HL-60 (cell line): ENCODE measurements at places on chromosomes 16 and 17.

DNA sequence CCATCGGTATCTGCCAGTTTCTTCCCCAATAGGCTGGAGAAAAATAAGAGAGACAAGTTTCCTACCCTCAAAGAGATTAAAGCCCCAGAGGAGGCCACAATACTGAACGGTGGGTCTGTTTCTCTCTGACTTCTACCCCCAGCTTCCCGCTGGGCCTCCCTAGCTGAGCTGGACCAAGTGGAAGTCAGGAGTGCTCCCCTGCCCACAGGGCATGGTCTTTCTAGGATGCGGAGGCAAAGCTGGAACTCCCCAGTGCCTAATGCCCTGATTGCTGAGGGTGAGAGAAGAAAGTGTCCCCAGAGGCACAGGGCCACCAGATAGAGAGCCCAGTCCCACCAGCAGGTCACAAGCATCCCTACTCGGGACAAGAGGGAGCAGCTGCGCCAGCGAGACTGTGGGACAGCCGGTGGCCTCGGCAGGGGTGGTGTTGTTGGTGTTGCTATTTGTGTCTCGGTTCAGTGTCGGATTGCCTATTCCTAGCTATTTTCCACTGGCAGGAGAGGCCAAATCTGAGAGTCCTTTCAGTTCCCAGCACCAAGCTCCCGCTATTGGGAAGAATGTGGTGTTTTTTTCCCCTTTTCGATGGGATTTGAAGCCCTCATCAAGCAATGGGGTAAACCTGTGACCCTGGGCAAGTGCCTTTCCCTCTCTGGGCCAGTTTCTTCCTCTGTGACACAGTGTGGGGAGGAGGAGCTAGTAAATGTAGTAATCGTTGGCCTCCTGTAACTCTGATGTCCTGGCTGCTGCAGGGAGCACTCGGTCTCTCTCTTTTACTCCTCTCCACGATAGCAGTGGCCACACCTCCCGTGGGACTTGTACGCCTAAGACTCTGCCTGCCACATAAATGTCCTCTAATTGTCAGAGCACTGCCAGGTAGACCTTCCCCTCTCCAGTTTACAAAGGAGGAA, 22.5 kb upstream of the TBX2 start:
- DNase-seq = no peak

DNA sequence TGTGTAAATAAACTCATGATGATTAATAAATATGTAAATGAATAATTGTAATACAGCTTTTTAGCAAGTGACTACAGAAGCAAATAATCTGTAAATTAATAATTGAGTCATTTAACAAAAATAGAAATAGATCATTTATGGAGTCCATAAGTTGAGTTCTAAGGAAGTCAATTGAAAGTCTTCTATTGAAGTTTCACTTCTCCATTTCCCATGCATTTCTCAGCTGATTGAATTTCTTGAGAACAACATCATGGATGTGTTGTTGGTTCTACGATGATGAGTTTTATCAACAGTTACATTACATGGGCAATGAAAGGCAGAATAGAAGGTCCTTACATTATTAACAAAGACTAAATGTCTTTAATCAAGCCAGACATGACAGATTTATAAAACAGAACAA, 290.4 kb downstream of the MAP2K6 start:
- no peak for DNase-seq

GRCh38 chr17:2357931-2358434, 20.7 kb downstream of the SGSM2 start:
- no peak for DNase-seq

DNA sequence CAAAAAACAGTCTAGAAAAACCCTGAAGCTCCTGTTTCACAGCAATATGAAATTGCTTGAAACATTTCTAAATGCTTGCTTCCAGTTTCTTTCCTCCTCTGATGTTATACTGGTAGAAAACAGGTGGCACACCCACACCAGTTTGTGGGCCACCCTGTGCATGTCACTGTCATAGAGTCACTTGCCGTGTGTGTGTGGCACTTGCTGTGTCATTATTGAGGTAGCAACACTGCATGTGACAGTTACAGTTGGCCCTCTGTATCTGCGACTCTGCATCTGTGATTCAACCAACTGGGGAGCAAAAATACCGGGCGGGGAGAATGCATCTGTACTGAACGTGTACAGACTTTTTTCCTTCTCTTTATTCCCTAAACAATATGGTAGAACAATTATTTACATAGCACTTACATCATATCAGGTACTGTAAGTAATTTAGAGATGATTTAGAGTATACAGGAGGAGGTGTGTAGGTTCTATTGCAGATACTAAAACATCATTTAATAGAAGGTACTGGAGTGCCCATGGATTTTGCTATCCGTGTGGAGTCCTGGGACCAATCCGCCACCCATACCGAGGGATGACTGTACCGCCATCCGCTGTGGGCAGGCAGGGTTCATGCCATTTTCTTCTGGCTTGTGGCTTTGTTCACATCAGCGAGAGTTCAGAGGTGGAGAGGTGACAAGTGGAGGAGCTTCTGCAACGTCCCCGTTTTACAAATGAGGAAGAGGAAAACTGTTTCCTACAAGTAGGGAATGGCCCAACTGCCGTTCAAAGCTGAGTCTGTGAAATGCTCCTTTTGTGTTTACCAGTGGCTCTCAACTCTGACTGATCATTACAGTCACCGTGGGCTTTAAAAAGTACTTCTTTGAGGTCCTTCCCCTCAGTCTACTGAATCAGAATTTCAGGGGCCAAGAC, 373.7 kb downstream of the SNX29 start:
- DNase-seq = peak; percentile 83

DNA sequence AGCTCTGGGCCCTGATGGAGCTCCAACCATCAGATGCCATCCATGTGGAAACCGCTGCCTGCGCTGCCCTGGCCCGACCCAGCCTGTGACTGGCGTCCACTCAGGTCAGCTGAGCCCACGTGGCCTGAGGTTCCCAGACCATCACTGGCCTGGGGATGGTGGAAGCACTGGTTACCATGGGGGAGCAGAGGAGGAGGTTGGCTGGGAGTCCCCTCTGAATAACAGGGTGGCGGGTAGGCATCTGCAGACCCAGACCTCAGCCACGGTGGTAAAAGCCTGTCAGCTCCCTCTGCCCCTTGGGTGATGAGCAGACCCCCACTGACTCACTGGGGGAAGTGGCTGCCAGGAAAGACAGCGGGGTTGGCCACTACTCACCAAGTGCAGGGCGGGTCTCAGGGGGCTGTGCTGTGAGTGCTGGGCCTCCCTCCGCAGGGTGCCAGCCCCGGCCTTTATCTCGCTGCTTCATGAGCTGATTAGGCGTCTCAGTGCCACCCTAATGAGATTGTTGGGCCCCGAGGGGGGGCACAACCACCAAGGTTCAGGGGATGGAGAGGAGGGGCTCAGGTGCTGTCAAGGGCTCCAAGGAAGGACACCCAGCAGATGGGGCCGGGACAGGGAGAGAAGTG, at the start of gene PDE6G:
Gene PDE6G (minus strand): TSS at position 425 of the 626 bp plus-strand sequence. CDS start 3,237 bp downstream, outside the sequence.
- no peak for DNase-seq

DNA sequence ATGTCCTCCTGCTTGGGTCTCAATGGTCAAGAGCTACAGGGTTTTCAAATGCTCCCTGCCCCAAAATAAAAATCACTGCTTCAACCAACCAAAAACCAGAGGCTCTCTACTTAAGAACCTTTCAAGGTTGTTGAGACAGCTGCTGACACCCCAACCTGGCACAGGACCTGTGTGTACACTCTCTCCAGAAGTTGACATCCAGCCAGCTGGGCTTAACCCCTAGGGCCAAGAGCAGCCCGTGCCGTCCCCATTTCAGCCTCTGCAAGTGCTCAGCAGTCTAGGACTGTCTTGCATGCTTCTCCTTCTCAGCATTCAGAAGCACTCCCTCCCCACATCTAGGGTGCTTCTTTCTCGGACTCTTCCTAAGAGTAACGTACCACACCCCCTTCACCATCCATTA, 59.0 kb upstream of the TRAP1 start:
- no peak for DNase-seq

DNA sequence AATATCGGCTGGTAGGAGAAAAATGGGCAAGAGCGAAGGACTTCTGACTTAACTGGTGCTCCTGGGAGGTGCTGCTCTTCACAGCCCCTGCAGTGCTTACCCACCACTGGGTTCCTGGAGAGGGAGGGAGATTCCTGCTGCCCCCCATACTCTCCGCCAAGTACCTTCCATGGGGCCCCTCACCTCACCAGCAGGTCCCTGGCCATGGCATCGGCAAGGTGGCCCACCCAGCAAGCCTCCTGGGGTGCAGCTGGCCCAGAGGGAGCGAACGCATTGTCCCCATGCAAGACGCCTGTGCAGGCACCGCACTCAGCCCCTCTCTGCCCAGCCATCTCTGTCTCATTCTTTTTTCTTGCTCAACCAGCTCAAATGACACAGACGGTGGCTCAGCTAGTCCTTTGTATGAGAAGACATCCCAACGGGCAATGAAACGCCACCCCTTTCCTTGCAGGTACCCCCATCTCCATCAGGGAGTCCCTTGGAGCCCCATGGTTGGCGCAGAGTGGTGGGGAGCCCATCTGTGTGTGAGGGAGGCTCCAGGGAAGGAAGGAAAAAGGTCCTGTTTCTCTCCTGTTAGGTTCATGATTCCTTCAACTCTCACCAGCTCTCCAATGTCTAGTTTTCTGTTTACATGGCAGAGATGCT, 9.6 kb upstream of the ALDH3A1 start:
- DNase-seq = no peak

GRCh38 chr16:30372038-30372712, 1.9 kb upstream of the TBC1D10B start:
- no peak for DNase-seq

DNA sequence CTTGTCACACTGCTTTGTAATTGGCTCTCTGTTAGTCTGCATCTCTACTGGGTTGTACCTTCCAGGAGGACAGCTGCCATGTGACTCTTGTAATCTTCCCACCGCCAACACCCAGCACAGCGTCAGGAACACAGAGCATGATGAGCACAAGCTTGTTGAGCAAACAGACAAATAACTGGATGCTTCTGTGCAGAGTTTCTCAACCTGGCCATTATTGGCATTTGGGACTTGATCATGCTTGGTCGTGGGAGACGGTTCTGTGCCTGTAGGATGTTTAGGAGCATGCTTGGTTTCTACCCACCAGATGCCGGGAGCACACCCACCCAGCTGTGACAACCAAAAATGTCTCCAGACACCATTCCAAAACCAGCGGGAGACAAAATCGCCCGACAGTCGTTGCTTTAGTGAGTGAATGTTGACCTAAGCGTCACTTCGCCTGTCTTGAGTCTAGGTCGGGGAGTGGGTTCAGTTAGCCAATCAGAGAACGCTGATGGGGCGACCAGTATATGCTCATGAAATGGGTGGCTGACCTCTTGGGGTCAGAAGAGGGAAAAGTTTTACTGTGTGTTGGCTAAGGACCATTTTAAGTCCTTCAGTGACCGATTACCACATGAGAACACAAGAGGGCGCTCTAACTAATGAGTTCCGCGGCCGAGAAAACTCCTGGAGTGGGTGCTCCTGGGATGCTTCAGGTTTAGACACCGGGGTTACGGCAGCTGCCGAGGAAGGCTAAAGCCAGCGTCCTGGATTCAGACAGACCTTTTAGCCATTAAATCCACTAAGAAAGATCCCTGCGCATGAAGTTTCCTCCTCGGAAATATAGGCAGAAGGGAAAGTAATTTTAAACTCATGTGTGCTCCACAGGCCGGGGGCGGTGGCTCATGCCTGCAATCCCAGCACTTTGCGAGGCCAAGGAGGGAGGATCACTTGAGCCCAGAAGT, 57.8 kb upstream of the TEX2 start:
- peak; percentile 65 for DNase-seq

DNA sequence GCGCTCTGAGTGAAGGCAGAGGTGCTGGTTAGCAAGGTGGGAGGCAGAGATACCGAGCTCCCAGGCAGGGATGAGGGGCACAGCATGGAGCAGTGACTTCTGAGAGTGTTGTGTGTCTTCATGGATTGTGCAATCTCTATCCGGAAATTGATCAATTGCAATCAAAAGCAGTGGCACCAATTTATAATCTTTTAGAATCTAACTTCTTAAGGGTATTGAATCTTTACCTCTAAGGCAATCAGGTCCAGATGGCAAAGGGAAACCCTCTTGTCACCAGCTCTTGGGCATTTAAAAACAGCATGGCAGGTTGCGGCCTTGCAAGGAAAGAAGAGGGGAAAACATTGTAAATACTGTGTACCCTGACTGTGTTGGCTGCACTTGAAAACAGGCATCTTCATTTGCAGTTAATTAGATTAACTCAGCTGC, 58.0 kb upstream of the MRTFB start:
- DNase-seq = no peak

DNA sequence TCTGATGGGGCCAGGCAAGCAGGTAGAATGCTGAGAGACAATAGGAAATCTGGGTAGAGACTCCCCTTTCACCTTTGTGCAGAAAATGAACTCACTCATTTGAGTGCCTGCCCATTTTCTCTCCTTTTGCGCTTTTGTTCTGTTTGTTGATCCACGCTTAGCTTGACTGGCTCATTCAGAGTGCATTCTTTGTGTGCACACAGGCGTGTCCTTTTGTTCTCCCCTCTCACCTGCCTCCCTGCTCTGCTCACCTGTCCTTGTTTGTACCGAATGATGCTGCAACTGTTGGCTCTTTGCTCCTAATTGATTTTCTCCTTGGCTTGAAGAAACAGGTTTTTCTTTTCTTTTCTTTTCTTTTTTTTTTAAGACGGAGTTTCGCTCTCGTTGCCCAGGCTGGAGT, 15.8 kb downstream of the PGS1 start:
- DNase-seq = no peak

DNA sequence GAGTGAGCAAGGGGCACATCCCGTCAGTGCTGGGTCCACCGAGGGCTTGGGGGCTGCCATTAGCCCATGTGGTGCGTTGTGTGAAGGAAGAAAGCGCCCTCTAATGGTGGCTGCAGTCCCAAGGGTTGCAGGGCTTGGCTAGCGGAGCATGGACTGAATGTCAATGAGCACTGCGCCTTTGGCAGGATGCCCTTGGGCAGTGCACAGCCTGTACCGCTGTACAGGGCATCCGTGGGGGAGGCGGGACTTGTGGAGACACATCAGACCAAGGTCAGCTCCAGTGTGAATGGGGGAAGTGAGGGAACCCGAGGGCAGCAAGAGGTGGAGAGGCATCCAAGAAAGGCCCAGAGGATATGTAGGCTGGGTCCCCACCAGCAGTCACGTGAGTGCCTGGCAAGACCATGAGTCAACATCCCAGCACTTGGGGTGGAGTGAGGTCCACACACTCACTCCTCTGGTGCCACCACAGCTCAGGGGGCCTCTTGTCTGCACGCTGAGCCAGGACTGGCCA, 75.5 kb upstream of the MED9 start:
- DNase-seq = no peak
